ENCODE measurements at places on chromosomes 4 and X.
A peak's percentile ranks its signal among the peaks of the same experiment; 100 is the strongest.

- H3K36me3 ChIP-seq, result no peaks in the 10 kb centered on the region
- no peak for DNase-seq
- no peak overlapping the region for H3K4me3 ChIP-seq
- H3K27ac ChIP-seq, result no peak overlapping the region
- no peaks in the 10 kb centered on the region for H3K27me3 ChIP-seq
Measured at GRCh38 chr4:24770667-24771066, 24.7 kb upstream of the SOD3 start.

GRCh38 chrX:79138658-79139241, 5.7 kb upstream of the GPR174 start:
- H3K36me3 ChIP-seq, result no peaks in the 10 kb centered on the region
- H3K4me1 ChIP-seq, result peaks cover 44% of the 10 kb centered on the region
- H3K4me3 ChIP-seq, result peak overlapping the region; percentile 21
- H3K27ac ChIP-seq, result peak overlapping the region; percentile 72

DNA sequence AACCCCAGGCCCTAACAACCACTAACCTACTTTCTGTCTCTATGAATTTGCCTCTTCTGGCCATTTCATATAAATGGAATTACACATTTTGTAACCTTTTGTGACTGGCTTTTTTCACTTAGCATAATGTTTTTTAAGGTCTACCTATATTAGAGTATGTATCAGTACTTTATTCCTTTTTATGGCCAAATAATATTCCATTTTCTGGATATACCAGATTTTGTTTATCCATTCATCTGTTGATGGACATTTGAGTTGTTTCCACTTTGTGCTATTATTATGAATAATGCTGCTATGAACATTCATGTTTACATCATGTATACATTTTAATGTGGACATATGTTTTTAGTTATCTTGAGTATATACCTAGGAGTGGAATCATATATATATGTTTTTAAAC, 35.5 kb downstream of the REPS2 start:
- no peaks in the 10 kb centered on the region for H3K4me1 ChIP-seq
- H3K36me3 ChIP-seq, result no peaks in the 10 kb centered on the region
- H3K27ac ChIP-seq, result no peak overlapping the region

GRCh38 chrX:154378059-154378798, 866 bp upstream of the EMD start:
- peaks cover 2% of the 10 kb centered on the region for H3K36me3 ChIP-seq
- no peaks in the 10 kb centered on the region for H3K27me3 ChIP-seq

GRCh38 chr4:113584407-113585150, 177.0 kb downstream of the CAMK2D start:
- H3K27me3 ChIP-seq, result no peaks in the 10 kb centered on the region
- H3K27ac ChIP-seq, result no peak overlapping the region
- no peak for DNase-seq
- no peak overlapping the region for H3K4me3 ChIP-seq
- peaks cover 8% of the 10 kb centered on the region for H3K4me1 ChIP-seq

DNA sequence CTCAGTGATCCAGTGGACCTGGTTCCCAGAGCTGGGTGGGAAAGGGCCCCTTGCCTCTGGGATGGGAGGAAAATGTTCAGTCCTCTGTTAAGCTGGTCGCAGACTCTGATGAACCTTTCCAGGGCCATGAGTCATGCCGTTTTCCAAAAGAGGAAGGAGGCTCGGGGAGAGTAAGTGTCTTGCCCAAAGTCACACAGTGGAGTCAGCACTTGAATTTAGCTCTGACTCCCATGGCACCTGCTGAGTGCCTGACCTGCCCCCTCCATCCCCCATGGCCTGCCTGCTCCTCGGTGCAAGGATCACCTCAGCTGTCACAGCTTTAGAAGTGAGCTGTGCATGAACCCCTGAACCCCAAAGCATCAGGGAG, 14.0 kb upstream of the KIAA0232 start:
- H3K4me3 ChIP-seq, result no peak overlapping the region
- H3K27me3 ChIP-seq, result peaks cover 17% of the 10 kb centered on the region
- no peak for DNase-seq
- H3K27ac ChIP-seq, result no peak overlapping the region
- H3K36me3 ChIP-seq, result no peaks in the 10 kb centered on the region

GRCh38 chr4:10031668-10032590, 10.6 kb upstream of the SLC2A9 start:
- H3K27me3 ChIP-seq, result peaks cover 6% of the 10 kb centered on the region
- no peak overlapping the region for H3K27ac ChIP-seq
- no peaks in the 10 kb centered on the region for H3K36me3 ChIP-seq
- H3K4me3 ChIP-seq, result no peak overlapping the region
- H3K4me1 ChIP-seq, result peaks cover 21% of the 10 kb centered on the region

- no peak overlapping the region for H3K27ac ChIP-seq
- no peaks in the 10 kb centered on the region for H3K36me3 ChIP-seq
- H3K4me1 ChIP-seq, result no peaks in the 10 kb centered on the region
- H3K4me3 ChIP-seq, result no peak overlapping the region
- H3K27me3 ChIP-seq, result no peaks in the 10 kb centered on the region
Measured at GRCh38 chr4:8688041-8688907, 95.7 kb downstream of the CPZ start.

GRCh38 chr4:64539234-64539849, 130.1 kb upstream of the TECRL start:
- no peaks in the 10 kb centered on the region for H3K36me3 ChIP-seq
- no peak overlapping the region for H3K27ac ChIP-seq
- peak; percentile 21 for DNase-seq
- no peak overlapping the region for H3K4me3 ChIP-seq
- H3K27me3 ChIP-seq, result no peaks in the 10 kb centered on the region

GRCh38 chr4:147479376-147479775, 1.5 kb upstream of the EDNRA start:
- no peak for DNase-seq
- H3K4me1 ChIP-seq, result no peaks in the 10 kb centered on the region
- H3K27ac ChIP-seq, result no peak overlapping the region
- H3K36me3 ChIP-seq, result no peaks in the 10 kb centered on the region

DNA sequence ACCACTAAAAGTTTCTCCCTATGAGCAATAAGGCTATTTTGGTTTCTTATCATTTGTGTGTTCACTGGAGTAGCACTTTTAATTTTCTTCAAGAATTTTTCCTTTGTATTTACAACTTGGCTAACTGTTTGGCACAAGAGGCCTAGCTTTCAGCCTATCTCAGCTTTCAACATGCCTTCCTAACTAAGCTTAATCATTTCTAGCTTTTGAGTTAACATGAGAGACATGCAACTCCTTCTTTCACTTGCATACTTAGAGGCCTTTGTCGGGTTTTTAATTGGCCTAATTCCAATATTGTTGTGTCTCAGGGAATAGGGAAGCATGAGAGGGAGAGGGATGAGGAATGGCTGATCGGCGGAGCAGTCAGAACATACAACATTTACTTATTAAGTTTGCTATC, 349.8 kb downstream of the OPHN1 start:
- H3K27me3 ChIP-seq, result no peaks in the 10 kb centered on the region
- H3K36me3 ChIP-seq, result no peaks in the 10 kb centered on the region
- DNase-seq, result no peak
- no peak overlapping the region for H3K27ac ChIP-seq
- no peaks in the 10 kb centered on the region for H3K4me1 ChIP-seq

- H3K27ac ChIP-seq, result no peak overlapping the region
- peaks cover 35% of the 10 kb centered on the region for H3K4me1 ChIP-seq
- H3K36me3 ChIP-seq, result no peaks in the 10 kb centered on the region
- peak overlapping the region; percentile 68 for H3K4me3 ChIP-seq
- DNase-seq, result no peak
Measured at GRCh38 chr4:78939667-78940008, 400 bp upstream of the PAQR3 start.

DNA sequence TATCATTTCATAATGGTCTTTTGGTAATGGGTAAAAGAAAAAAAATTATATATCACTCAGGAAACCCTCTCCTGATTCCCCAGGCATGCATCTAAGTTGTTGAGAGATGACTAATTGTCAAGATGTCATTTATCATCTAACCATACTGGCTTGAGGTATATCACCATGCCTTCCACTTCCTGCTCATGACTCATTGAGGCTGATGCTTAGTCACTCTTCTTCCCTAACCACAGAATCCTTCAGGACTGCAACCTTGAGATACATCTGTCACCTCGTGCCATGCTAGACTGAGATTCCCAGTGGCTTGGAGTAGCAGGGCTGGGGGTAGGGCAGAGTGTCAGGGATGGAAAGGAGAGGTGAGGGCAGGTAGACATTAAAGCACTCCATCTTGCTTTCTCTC, 782.5 kb upstream of the INTU start:
- H3K27me3 ChIP-seq, result no peaks in the 10 kb centered on the region
- no peaks in the 10 kb centered on the region for H3K36me3 ChIP-seq
- H3K27ac ChIP-seq, result no peak overlapping the region
- no peak for DNase-seq

- H3K36me3 ChIP-seq, result no peaks in the 10 kb centered on the region
- DNase-seq, result no peak
- no peak overlapping the region for H3K27ac ChIP-seq
- H3K27me3 ChIP-seq, result peaks cover 2% of the 10 kb centered on the region
- no peak overlapping the region for H3K4me3 ChIP-seq
Measured at GRCh38 chr4:71777891-71778290, 6.0 kb downstream of the GC start.

- H3K36me3 ChIP-seq, result no peaks in the 10 kb centered on the region
- H3K4me3 ChIP-seq, result no peak within 1 kb of the TSS
- no peaks in the 10 kb centered on the region for H3K4me1 ChIP-seq
- no peak for DNase-seq
- no peak within 1 kb of the TSS for H3K27ac ChIP-seq
- peaks cover 44% of the 10 kb centered on the region for H3K27me3 ChIP-seq
Measured at GRCh38 chrX:19121898-19122640, at the start of gene ADGRG2. Gene ADGRG2, minus strand, starts transcription at chrX:19122468. Its CDS starts 53,634 bp downstream, at chrX:19068834.

GRCh38 chrX:17546356-17546755, 171.4 kb downstream of the NHS start:
- H3K36me3 ChIP-seq, result no peaks in the 10 kb centered on the region
- no peak for DNase-seq
- H3K27me3 ChIP-seq, result no peaks in the 10 kb centered on the region
- no peak overlapping the region for H3K4me3 ChIP-seq
- H3K27ac ChIP-seq, result no peak overlapping the region

DNA sequence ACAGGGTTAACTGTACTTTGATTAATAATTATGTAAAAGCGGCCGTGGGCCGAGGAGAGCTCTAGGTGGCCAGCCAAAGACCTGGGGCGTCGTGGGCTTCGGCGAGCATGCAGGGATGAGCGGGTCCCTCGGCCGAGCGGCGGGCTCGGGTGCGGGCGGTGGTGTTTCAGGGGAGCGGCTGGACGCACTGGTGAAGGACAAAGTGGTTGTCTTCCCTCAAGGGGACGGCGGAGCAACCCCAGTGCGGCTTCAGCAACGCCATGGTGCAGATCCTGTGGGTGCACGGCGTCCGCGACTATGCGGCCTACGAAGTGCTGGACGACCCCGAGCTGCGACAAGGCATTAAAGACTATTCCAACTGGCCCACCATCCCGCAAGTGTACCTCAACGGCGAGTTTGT, 103.0 kb upstream of the C1GALT1C1 start:
- peaks cover 4% of the 10 kb centered on the region for H3K4me1 ChIP-seq
- H3K36me3 ChIP-seq, result no peaks in the 10 kb centered on the region
- H3K27me3 ChIP-seq, result no peaks in the 10 kb centered on the region
- no peak overlapping the region for H3K27ac ChIP-seq

GRCh38 chr4:154049457-154050181, 260.7 kb upstream of the SFRP2 start:
- no peak for DNase-seq
- no peaks in the 10 kb centered on the region for H3K4me1 ChIP-seq
- peaks cover 3% of the 10 kb centered on the region for H3K27me3 ChIP-seq
- no peak overlapping the region for H3K27ac ChIP-seq
- H3K36me3 ChIP-seq, result no peaks in the 10 kb centered on the region

DNA sequence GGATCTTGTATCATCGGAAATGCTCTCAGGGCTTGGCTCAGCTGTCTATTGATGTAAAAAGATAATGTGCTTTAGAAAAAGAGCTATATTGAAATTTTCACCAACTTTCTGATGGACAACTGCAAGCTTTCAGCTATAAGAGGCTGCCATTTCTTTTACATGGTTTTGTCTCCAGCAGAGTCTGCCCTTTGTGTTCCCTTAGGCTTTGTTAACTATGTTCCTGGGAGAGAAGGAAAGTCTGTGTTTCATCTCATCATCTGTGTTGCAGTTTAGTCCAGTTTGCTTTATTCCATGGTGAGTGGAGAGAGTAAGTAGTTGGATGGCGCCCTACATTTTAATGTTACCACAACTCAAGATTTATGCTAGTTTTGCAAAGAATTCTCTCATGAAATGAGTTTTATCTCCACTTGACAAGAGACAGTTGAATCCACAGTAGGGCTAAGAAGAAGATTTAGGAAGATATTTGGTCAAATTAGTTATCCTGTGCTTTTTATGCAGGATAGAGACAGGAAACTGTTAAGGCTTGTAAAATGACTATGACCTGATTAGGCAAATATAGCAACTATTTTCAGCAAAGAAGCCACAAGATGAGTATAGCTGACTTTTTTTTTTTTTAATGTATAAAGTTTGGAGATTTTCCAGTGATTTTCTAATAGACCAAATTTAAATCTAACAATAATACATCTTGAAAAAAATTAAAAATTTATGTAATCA, 16.5 kb downstream of the SEPTIN11 start:
- peaks cover 8% of the 10 kb centered on the region for H3K36me3 ChIP-seq
- H3K27me3 ChIP-seq, result peaks cover 2% of the 10 kb centered on the region
- DNase-seq, result no peak
- H3K4me1 ChIP-seq, result peaks cover 2% of the 10 kb centered on the region
- H3K27ac ChIP-seq, result no peak overlapping the region
- H3K4me3 ChIP-seq, result no peak overlapping the region

DNA sequence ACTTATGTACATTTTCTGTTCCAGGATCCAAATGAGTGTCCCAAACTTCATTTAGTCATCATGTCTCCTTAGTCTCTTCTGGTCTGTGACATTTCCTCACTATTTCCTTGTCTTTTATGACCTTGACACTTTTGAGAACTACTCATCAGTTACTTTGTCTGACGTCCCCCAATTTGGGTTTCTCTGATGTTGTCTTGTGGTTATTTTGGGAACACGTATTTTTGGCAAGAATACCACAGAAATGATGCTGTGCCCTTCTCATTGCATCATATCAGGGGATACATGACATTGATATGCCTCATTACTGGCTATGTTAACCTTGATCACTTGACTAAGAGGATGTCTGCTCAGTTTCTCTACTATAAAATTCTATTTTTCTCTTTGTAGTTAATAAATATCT, 308.8 kb downstream of the ZNF674 start:
- H3K4me3 ChIP-seq, result no peak overlapping the region
- no peaks in the 10 kb centered on the region for H3K36me3 ChIP-seq
- no peak overlapping the region for H3K27ac ChIP-seq
- peaks cover 2% of the 10 kb centered on the region for H3K4me1 ChIP-seq

DNA sequence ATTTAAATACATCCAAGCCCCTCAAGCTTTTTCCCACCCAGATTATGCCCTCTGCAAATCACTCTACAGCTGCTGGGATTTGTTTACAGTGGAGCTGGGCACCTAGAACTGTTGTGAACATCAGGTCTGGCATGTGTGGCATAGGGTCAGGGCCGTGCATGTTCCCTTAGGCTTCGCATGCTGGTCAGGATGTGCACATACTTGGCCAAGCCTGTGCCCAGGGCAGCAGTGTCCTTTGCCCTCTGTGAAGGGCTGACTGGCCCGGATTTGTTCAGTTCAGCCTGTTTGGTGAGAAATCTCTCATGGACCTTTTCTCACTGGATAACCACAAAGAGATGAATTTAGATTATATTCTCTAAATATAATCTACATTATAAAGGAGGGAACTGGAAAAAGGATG, 471.9 kb downstream of the TRIML1 start:
- H3K27me3 ChIP-seq, result no peaks in the 10 kb centered on the region
- no peak overlapping the region for H3K27ac ChIP-seq
- DNase-seq, result no peak
- no peaks in the 10 kb centered on the region for H3K4me1 ChIP-seq
- H3K4me3 ChIP-seq, result no peak overlapping the region

GRCh38 chrX:71492231-71493065, 40.5 kb upstream of the OGT start:
- peak; percentile 42 for DNase-seq
- no peak overlapping the region for H3K27ac ChIP-seq
- no peaks in the 10 kb centered on the region for H3K36me3 ChIP-seq
- H3K27me3 ChIP-seq, result no peaks in the 10 kb centered on the region
